ENCODE measurements at places on chromosomes 12 and 14.

- peak; percentile 19 for DNase-seq
These were observed 8.4 kb downstream of the TEDC1 start for GRCh38 chr14:105499256-105500035.

DNA sequence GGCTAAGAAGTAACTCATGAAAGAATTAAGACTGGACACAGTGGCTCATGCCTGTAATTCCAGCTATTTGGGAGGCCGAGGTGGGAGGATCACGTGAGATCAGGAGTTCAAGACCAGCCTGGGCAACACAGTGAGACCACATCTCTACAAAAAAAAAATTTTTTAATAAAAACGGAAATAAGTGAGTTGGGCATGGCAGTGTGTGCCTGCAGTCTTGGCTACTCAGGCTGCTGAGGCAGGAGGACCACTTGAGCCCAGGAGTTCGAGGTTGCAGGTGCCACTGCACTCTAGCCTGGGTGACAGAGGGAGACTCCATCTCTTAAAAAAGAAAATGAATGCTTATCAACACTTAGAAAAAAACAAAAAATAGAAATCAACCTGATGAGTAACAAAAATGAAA lies 117.7 kb downstream of the CALM1 start:
- no peak for DNase-seq

DNA sequence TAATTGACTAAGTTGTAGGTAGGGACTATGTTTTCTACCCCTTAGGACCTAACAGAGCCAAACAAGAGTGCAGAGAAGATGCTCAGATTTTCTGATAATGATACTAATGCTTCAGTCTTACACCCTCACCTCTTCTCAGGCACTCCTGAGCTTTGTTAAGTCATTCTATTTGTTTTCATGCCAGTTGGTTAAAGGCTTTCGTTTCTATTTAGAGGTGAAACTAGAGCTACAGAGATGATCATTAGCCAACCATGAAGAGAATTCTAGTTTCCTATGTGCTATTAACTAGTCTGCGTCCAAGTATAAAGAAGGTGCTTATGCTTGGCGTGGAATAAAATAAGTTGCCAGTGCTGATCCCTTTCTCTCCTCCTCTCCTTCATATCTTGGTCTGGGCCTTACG lies 34.6 kb upstream of the PYGL start:
- no peak for DNase-seq

- no peak for DNase-seq
These were observed 3.1 kb downstream of the FUT8 start for GRCh38 chr14:65415613-65416012.

DNA sequence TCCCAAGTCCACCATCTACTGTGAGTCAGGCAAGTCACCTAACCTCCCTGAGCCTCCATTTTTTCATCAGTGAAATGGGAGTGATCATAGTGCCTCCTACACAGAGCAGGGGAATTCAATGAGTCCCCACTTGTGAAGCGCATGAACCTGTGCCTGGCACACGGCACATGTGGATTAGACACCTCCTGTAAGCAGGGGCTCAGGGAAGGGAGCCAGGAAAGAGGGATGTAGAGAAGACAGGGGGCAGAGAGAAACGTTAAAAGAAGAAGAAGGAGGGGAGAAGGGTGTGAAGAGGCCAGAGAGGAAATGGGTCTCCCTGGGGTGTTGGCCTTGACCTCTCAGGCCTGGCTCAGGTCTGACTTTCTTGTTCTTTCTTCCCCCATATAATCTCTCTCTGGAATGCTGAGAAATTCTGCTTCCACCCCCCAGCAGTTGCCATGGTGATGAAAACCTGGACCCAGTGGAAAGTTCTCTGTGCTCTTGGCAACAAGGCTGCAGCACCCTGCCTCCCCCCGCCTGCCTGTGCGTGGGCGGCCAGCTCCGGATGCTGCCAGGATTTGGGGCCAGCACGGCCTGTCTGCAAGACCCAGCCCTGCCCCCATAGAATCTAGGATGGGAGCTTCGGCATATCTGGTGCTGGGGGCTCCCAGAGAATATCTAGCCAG lies 94.5 kb downstream of the CALM1 start:
- DNase-seq = no peak

DNA sequence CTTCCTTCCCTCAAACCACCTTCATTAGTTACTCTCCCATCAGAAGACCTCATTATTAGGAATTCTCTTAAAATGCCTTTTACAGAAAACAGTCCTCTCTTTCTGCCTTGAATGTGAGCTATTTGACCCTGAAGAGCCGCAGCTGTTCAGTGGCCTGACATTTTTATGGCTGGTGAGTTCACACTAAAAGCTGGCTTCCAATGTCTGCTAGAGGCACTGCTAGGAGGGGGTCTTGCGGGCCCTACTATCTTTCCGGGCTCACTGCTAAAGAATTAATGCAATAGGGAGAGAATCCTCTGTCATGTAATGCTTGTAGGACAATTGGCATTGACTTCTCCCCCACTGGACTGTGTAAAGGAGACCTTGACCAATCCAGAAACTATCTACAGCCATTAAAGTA lies 87.7 kb downstream of the GPR135 start:
- no peak for DNase-seq

DNA sequence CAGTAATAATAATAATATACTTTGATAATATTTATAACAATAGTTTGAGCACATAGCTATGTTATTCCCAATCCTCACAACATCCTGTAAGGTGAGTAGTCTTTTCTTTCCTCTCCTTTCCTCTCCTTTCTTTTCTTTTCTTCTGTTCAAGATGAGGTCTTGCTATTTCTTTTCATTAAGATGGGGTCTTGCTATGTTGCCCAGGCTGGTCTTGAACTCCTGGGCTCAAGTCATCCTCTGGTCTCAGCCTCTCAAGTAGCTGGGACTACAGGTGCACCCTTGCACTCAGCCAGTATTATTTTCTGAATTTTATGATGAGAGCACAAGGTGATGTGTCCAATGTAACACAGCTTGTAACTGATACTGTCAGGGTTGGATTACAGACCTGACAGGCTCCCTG lies 134.6 kb downstream of the OTOGL start:
- no peak for DNase-seq

- DNase-seq = no peak
These were observed 598.8 kb downstream of the SLC16A7 start for GRCh38 chr12:60194678-60195077.

- no peak for DNase-seq
These were observed 97.1 kb downstream of the SLC38A6 start for GRCh38 chr14:61077951-61078720.

DNA sequence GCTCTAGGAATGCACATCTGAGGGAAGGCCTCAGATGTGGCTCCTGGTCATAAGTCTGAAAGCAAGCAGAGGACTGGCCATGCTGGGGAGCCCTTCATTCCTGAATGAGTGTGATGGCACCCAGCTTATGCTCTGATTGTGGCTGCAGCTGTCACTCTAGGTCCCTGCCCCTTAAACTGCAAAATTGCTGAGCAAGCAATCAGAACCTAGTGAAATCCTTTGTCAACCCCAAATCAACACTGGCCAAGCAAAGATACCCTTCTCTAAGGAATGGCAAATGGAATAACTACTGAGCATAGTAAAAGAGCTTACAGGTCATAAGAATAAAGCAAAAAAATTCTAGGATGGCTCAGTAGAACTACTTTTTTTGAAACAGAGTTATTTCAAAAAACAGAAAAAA lies 4.3 kb upstream of the PLEKHG7 start:
- DNase-seq = no peak

DNA sequence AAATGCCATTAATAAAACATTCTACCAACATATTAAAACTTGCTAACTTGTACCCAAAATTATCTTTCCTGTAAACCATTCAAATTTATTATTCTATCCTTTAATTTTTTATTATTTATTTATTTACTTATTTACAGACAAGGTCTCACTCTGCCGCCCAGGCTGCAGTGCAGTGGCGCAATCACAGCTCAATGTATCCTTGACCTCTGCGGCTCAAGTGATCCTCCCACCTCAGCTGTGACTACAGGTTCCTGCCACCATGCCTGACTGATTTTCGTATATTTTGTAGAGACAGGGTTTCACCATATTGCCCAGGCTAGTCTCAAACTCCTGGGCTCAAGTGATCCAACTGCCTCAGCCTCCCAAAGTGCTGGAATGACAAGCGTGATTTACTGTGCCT lies 20.4 kb upstream of the LIN7A start:
- no peak for DNase-seq

DNA sequence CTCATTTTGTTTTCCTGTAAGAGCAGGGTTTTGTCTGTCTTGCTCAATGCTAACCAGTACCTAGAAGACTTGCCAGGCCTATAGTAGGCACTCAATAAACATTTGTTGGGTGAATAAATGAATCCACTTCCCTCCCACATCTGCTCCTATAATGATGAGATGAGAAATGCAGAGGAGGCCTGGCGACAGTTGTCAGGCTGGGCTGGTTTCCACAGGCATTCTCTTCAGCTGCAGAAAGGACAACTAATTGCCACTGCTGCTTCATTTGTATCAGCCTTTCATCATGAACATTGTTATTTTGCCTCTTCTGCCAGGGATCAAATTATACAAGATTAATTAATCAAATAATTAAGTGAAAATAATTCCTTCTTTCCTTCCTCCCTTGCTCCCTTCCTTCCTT lies 82.0 kb upstream of the PTHLH start:
- DNase-seq = no peak

GRCh38 chr12:52825961-52826360 lies 8.2 kb downstream of the KRT79 start:
- no peak for DNase-seq

GRCh38 chr12:101019667-101020066 lies 190.4 kb downstream of the SLC5A8 start:
- DNase-seq = no peak

GRCh38 chr14:66495218-66496098 lies 9.3 kb downstream of the CCDC196 start:
- DNase-seq = peak; percentile 28

DNA sequence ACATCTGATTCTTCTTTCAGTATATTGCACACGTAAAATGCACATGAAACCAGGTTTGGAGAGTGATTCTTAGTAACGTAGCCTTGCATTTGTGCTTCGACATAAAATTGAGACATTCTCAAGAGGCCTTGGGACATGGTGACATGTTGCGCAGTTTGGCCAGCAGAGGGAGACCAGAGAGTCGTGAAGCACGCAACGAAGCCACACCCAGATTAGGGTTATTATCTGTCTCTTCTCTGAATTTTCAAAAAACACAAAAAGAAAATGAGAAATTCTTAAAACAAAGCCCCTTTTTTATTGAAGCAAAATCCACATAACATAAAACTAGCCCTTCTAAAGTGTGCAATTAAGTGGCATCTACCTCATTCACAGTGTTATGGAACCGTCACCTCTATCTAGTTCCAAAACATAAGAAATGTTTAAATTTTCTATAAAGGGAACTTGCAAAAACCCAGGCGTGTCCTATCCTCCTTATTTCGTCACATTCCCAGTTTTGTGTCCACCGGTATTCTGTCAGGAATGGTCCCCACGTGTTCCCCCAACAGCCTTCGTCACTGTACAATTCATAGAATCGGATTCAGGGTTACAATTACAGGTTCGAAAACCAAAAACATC lies 108.8 kb upstream of the ATF7IP start:
- peak; percentile 86 for DNase-seq

- no peak for DNase-seq
These were observed 68.7 kb downstream of the NIN start for GRCh38 chr14:50762001-50762930.

GRCh38 chr14:20982646-20983369 lies 7.0 kb upstream of the METTL17 start:
- DNase-seq = no peak

- DNase-seq = no peak
These were observed 628 bp downstream of the VRTN start for GRCh38 chr14:74348735-74349463.

DNA sequence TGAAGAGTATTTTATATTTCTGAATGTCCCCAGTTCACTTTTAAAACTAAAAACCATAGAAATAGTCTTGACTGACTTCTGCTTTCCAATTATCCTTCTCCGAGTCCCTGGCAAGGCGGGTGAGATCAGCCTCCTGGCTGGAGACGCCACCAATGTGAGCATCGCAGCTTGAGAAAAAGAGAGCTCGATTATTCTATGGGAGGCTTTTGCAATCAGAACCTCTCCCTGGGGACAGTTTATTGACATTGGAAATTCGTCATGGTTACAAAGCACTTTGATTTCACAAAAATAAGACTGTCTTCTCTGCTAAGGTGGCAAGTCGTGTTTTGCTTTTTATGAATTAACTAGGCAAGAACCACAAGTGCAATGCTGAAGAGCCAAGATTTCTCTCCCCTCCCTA lies 23.6 kb upstream of the GPHB5 start:
- no peak for DNase-seq

- DNase-seq = no peak
These were observed 351.7 kb downstream of the TMEM121 start for GRCh38 chr14:105878125-105878524.

- DNase-seq = no peak
These were observed 252.4 kb upstream of the EGLN3 start for GRCh38 chr14:34203251-34203722.

DNA sequence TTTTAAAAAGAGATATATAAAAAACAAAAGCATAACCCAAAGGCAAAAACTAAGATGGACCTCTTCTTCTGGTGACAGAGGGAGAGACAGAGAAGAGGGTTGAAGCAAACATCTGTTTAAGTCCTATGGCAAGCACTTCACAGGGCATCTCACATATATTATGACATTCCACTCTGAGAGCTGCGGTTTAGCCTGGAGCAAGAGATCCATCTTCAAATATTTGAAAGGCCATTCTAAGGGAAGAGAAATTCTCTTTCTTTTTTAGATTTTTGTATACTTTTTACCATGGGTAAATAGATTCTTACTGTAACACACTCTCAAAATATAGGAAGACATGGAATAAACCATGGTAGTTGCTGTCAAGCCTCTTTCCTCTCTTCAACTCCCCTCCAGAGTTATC lies 204.1 kb downstream of the GXYLT1 start:
- no peak for DNase-seq

DNA sequence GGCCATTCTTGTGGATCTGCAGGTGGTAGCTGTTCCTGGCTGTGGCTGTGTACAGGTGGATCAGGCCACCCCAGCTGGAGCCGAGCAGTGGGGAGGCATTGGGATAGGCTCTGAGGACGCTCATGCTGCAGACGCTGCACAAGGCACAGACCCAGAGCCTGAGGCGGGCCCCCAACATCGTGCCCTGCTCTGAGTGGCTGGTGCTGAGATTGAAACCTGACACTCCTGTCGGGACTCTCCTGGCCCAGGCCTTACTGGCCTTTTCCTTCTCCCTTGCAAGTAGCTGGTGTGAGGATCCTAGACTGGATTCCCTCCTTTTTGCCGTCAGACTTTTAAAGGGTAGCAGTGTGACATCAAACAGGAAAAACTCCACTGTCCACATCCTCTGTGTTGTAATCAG lies at the start of gene FGF23:
Gene FGF23 (minus strand): TSS at position 308 of the 400 bp plus-strand sequence. CDS start 130 bp downstream, at position 178.
- no peak for DNase-seq

- DNase-seq = no peak
These were observed 189.3 kb upstream of the CRY1 start for GRCh38 chr12:107282628-107283027.

DNA sequence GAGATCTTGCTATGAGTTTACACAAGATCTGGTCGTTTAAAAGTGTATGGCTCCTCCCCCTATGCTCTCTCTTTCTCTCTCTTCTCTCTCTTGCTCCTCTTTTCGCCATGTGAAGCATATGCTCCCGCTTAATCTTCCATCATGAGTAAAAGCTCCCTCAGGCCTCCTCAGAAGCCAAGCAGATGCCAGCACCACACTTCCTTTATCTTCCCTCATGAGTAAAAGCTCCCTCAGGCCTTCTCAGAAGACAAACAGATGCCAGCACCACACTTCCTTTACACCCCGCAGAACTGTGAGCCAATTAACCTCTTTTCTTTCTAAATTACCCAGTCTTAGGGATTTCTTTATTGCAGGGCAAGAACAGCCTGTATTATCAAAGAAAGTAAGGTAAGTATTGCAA lies 152.4 kb downstream of the SEC23A start:
- no peak for DNase-seq

GRCh38 chr14:103871596-103872480 lies 24.5 kb upstream of the PPP1R13B start:
- peak; percentile 66 for DNase-seq
